ENCODE measurements at places on chromosomes 5 and 9.

DNA sequence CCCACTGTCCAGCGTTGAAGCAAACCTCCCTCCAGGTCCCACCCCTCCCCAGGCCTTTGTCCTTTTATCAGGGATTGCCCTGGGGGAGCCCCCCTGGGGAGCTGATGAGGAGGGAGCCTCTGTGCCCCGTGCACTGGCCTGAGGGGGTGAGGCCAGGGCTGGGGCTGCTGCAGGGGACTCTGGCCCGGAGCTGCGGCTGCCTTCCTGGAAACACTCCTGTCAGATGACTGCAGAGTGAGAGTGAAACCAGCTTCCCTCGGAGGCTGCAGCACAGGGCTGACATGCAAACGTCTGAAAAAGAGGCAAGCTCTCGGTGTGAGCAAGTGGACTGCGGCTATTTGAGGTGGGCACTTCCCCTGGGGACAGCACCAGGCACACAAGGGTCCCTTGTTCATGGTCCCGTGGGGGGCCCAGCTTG lies 4.6 kb upstream of the TRAF2 start:
- DNase-seq = peak; percentile 73

GRCh38 chr5:93612855-93613243 lies 29.8 kb downstream of the NR2F1 start:
- DNase-seq = no peak

- DNase-seq = no peak
Observed at GRCh38 chr9:5633243-5633642, 4.3 kb downstream of the RIC1 start.

GRCh38 chr5:177431317-177432142 lies 5.1 kb downstream of the GRK6 start:
- DNase-seq = peak; percentile 60

GRCh38 chr9:38344566-38345324 lies 47.8 kb upstream of the ALDH1B1 start:
- no peak for DNase-seq

DNA sequence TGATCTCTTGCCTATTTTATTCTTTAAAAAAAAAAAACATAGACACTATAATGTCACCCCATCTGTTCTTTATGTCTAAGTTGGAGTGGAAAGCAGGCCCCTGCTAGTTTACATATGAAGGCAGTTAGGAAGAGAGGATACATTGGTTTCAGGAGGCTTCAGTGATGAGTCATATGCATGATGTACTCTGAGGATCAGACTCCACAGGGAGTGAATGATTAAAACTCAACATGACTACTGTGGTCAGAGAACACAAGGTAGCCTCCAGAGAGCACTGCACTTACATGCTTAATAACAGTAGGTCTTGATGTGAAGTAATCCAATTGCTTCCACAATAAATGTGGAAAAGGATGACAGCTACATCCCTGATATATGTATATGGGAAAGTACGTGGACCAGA lies 22.7 kb upstream of the FSTL4 start:
- no peak for DNase-seq

- DNase-seq = no peak
Observed at GRCh38 chr5:109340351-109340750, 69.4 kb downstream of the PJA2 start.

- no peak for DNase-seq
Observed at GRCh38 chr5:12013351-12013750, 109.1 kb upstream of the CTNND2 start.

DNA sequence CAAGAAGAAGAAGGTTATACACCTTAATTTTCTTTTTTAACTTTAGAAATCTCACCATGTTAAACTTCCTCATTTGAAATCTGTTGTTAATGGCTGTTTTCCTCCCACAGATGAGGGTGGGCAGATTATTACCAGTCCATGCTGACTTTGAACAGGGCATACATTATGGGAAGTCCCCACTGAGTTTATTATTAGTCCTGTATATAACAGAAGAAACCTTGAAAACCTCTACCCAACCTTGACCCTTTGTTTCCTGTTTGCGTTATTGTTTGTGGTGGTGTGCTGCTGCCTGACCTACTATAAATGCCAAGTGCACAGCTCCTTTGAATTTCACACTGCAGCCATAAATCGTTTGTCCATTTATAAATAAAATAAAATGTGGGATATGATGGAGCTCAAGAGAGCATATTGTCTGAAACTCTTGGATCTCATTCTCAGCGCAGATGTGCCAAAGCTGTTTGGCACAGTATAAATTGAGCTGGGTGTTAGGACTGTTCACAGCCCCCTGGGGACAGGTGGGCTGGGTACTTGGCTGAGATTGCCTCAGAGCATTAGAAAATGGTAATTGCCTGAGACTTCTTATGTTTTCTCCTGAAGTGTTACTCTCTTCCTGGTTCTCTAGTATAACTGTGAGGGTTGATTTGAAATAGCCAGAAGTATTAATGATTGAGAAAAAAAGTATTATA lies 139.6 kb downstream of the SPATA31D1 start:
- peak; percentile 16 for DNase-seq

- DNase-seq = peak; percentile 44
Observed at GRCh38 chr9:133238851-133239532, 29.9 kb upstream of the OBP2B start.

DNA sequence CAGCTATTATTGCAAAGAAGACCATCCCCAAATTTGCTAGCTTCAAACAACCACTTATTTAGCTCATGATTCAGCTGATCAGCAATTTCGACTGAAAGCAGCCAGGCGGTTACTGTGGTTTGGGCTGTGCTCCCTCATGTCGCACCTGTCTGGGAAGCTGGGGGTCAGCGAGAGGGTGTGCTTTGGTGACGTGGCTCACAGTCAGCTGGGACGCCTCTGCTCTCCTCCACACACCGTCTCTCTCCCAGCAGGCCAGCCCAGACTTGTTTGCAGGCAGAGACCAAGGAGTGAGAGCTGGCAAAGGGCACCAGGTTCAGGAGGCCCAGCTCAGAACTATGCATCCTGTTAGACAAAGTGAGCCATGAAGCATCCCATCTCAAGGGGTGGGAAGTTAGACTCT lies 140.9 kb downstream of the SYK start:
- no peak for DNase-seq

DNA sequence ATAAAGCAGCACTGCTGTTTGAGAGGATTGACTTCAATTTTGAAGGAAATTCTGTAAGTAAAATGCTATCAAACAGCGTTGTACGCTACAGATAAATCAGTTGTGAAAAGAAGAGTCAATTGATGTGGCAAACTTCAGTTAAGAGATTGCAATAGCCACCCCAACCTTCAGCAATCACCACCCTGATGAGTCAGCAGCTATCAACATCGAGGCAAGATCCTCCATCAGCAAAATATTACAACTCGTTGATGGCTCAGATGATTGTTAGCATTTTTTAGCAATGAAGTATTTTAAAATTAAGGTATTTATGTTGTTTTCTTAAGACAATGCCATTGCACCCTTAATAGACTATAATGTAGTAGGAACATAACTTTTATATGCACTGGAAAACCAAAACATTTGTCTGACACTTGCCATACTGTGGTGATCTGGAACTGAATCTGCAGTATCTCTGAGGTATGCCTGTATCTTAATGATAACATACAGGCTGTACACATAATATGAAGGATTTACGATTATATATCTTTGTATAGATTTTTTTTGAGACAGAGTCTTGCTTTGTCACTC lies 47.5 kb downstream of the VPS13A start:
- DNase-seq = no peak

DNA sequence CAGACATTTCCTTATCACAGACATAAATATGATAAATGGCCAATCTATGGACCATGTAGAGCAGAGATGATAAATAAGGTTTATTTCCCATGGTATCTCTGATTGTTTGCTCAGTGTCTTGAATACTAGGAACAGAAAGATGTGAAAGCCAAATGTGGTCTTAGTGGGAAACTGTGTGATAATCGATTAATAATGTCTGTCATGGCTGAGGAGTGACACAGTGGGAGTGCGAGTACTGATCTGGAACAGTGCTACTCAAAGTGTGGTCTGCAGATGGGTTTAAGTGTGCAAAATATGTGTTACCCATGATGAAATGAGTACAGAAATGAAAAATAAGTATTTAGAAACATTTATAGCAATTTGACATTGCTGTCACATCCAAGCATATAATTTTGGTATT lies 92.5 kb downstream of the PTTG1 start:
- no peak for DNase-seq

DNA sequence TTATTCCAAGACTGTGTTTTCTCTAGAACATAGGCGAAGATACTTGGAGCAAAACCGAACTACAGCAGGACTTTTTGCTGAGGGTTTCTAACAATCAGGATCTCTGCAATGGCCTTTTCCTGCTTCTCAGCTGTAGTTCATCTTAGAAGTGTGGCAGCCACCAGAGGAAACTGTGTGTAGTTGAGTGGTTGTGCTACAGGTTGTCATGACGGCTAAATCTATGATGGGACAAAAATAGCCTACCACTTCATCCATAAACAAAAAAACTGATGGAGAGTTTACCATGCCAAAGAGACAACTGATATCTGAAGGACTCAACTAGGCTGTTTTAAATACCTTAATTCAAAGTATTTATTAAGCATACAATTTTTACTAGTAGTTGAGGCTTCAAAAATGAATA lies 28.2 kb upstream of the DMAC1 start:
- DNase-seq = no peak

GRCh38 chr9:88605512-88606362 lies 70.8 kb downstream of the NXNL2 start:
- no peak for DNase-seq

DNA sequence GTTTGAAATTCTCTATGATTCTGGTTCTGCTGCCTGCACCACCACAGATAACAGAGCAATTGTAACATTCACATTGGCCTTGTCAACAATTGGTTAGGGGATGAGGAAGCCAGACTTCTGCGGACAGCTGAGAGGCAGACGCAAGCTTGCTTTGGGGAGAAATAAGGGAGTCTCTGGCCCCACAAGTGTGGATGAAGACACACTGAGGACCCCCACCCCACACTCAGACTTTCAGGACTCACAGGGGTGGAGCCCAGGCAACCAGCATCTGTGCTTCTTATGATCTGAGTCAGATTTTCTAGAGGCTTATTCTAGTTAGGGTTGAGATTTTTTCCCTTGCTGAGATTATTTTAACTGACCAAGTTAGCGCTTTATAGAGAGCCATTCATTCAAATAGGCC lies 140.3 kb upstream of the IRX2 start:
- no peak for DNase-seq

DNA sequence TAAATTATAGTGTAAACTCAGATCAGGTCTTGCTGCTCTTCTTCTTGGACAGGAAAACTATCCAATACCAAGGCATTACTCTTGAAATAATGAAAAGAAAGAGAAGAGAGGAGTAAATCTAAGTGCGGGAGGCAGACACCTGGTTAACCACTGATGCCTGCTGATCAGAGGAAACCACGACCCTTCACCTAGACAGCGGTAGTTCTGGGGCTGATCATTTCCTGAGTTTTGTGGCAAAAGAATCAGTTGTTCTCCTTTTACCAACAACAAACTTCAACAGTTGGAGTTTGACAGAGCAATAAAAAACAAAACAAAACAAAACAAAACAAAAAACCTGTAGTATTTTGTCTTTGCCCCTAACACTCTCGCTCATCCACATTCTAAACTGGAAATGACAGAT lies 3.0 kb downstream of the RLN1 start:
- DNase-seq = no peak

DNA sequence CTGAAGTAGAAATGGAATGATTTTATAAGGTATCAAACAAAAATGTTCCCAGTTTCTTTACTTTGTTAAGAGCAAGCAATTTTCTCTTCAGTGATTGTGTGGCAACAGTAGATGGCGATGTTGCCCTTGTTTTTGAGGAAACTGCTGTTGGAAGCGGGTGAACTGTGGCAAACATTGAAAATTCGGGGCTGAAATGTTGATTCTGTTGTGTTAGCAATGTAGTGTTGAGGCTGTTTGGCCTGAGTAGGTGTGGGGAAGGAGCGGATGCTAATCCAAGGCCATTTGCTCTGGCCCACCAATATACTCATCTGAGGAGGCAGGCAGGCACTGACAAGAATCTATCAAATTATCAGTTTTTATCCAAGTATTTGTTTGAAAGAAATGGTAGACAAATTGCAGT lies 129.8 kb downstream of the SLC12A2 start:
- DNase-seq = peak; percentile 59

DNA sequence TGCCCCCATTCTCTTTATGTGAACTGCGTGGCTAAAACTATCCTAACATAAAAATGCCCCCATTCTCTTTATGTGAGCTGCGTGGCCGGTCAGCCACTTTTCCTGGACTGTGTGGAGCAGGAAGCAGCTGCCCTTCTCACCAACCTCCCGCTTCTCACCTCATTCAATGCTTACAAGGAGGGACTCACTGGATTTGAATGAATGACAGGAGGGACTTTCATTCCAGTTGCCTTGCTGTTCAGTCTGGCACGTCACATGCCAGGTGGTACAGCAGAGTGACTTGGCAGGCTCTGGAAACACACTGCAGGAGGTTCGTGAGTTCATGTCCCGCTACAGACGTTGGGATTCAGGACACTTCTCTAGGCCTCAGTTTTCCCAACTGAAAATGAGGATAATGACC lies 60.2 kb upstream of the NFIL3 start:
- DNase-seq = no peak

GRCh38 chr5:1639757-1640156 lies 116.0 kb upstream of the LPCAT1 start:
- DNase-seq = no peak

DNA sequence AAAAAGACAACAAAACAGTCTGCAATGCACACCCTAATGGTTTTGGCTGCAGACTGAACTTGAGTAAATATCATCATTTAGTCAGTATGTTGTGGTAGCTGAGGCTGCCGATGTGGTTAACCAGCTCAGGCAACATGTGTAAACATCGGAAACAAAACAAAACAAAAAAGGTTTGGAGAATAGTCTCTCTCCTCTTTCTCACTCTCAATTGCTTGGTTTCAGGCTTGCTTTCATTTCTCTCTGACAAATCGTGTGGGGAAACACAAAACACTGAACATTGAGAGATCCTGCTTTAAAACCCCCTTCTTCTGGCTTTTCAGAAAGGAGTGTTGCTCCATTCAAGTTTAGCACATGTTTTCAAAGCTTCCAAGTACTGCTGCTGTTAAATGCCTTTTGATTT lies 453.3 kb downstream of the BNC2 start:
- DNase-seq = no peak

DNA sequence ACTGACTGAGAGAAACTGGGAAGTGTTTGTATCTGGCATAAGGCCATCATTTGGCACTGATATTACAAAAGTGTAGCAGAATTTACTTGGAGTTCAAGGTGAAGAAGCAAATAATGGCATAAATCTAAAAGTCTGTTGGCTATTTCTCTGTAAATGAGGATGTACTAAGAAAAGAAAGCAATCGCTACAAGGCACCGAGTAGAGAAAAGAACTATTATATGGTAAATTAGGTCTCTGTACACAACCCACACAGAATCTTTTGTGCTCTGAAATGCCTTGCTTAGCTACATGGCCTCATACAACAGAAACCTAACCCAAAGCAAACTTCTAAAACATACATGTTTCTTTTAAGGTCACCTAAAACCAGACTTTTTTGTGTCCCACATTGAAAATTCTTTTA lies 290.1 kb upstream of the WWC1 start:
- no peak for DNase-seq

DNA sequence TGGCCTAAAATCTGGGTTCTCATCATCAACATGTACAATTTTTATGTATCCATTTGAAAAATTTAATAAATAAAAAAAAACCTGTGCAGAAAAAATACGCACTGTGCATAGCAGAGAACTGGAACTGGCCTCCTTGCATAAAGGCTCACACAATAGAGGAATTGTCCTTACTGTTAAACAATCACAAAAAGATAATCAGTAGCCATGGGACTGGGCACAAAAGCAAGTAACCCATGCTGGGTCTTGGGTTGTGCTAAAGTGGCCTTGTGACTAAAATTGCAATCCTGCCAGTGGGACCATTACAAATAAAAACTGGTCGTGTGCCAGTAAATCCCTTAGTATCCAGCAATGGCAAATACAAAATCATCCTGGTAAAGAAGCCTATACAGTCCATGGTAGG lies 1646.6 kb downstream of the MAT2B start:
- DNase-seq = no peak

Measured in Peyer's patch (tissue), 4 donors.